GM23248 (cell line): ENCODE measurements at places on chromosomes 5 and 9. TPM values are rescaled to one million over a fixed set of nuclear protein-coding genes. Genes with fewer than 3 reads are reported as not detected.

DNA sequence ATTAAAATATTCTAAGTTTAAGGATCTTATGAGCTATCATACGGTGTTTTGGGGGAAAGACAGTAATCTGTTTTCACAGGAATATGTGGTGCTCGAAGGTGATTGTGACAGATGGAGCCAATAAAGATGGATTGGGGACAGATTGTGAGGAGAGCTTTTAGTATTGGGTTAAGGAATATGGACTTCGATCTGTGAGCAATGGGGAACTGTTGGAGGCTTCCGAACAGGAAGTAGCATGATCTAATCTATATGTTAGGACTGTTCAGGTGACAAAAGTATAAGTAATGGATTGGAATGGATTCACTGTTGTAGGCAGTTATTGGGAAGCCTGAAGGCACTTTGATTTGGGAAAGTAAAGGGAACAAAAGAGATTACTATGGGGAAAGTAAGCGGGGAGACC is 7.4 kb upstream of the ELL2 start:
- no peak for DNase-seq

Gene RAB3C
- total RNA-seq, result not detected in 2 replicates

DNA sequence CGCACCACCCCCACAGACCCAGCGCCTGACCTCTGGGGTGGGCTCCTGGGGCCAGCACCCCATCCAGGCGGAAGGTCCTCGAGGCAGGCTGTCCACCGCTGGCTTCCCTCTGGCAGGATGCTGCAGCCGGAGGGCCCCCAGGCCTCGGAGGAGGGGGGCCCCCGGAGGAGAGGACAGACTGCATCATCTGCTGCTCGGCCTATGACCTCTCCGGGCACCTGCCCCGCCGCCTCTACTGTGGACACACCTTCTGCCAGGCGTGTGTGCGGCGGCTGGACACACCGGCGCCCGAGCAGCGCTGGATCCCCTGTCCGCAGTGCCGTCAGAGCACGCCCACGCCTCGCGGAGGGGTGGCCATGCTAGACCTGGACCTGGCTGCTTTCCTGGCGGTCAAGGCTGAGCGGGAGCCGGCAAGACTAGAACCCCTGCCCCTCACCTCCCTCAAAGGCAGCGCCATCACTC is 1.2 kb downstream of the RNF224 start:
- DNase-seq, result no peak

- DNase-seq, result no peak
Observed at GRCh38 chr5:149826574-149826973, 96.5 kb downstream of the PPARGC1B start.

- no peak for DNase-seq
Observed at GRCh38 chr5:84715091-84715490, 330.4 kb upstream of the EDIL3 start.

Gene EIF4E1B
- not detected in 2 replicates for total RNA-seq

- DNase-seq, result peak; percentile 61
Observed at GRCh38 chr9:3962496-3962895, 337.4 kb downstream of the GLIS3 start.

GRCh38 chr5:180464603-180464970 is 29.6 kb upstream of the CNOT6 start:
- DNase-seq, result no peak

Gene RGMB
- total RNA-seq, result 195 and 201 TPM in 2 replicates

DNA sequence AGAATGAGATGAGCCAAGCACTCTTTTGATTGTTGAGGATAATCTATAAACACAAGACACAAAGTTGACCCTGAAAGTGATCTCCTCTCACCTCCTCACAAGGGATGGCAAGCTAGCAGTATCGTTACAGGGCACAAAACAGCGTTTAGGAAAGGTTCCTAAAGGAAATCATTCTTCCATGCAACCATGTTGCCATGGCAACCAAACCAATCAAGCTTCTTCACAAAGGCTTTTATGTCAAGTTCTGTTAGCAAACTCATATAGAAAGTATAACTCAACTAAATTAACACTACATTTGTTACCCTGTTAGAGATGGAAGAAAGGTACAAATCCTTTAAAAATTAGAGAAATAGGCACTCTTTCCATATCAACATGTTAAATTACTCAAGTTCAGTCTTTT is 1016.8 kb upstream of the DMAC1 start:
- DNase-seq, result no peak

DNA sequence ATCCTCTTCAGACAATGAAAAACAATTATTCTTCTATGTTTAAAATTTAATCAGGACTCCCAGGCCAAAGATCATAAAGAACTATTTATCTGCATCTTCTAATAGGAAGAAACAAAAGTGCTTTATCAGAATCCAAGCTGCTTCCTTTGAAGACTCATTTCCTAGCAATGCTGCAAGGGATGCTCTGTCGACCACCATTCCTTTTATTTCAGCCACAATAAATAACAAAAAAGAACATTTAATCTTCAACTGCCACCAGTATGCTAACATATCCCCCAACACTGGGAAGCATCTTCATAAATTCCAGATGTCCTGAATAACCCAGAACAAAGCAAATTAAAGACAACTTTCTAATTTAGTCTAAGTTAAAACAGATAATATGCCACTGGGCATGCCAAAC is 68.7 kb downstream of the PKD2L2 start:
- DNase-seq, result no peak

- DNase-seq, result no peak
Observed at GRCh38 chr9:120385606-120386389, 194.2 kb downstream of the CDK5RAP2 start.

GRCh38 chr5:116930616-116931015 is 356.0 kb upstream of the SEMA6A start:
- DNase-seq, result no peak

DNA sequence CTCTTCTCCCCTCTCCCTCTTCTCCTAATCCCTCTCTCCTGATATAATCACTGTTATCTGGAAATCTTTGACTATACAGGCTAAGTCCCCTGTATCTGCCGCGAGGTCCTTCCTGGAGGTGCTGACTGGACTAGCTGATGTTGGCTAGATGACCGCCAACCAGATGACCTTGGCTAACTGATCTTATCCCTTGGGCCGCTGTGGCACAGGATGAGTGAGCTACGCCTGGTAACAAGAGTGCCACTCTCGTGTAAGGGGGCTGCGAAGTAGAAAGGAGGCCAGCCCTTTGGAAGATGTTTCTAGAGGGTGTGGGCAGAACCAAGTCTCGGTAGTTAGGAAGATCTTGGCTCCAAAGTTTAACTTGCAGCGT is 345 bp upstream of the PRRC1 start:
- no peak for DNase-seq

DNA sequence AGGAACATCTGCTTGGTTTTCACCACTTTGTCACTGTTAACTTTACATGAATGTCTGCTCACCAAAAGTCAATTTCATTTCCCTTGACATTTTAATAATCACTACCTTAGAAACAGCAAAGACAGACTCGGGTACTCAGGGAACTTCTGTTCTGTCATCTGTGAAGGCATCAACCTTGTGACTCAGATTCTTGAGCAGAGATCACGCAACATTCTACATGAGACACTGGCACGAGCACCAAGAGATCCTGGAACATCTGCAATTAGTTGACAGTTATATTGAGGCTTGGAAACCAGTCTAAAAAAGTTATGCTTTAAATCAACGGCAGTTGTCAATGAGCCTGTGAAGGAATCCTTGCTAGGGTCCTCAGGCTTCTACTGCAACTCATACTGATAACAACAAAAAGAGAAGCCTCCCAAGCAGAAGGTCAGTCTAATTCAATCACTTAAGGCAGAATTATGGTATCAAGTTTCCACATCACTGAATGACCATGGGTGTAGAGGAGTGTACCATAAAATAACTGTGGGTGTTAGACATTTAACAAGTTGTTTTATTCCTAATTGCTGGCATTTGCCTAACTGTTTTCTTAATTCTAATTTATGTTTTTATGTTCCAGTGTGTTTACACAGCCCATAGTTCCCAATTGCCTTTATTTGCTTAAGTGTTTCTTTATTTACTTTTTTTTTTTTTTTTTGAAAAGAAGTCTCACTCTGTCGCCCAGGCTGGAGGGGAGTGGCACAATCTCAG is 3.3 kb upstream of the PBX3 start:
- DNase-seq, result peak; percentile 85

Gene GLIPR2
- 27.5 and 32.9 TPM in 2 replicates for total RNA-seq
